ENCODE measurements at places on chromosomes 1 and 21.

DNA sequence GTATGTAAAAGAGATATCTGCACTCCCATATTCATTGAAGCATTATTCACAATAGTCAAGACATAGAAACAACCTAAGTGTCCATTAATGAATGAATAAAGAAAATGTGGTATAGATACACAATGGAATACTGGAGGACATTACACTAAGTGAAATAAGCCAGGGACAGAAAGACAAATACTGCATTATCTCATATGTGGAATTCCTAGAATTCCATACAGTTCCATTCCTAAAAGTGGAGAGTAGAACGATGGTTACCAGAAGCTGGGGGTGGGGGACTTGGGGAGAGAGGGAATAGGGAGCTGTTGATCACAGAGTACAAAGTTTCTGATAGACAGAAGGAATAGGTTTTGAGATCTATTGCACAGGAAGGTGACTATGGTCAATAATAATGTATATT, 7.4 kb downstream of the TMED5 start:
- DNase-seq: no peak

- no peak for DNase-seq
Measured at GRCh38 chr1:45216861-45217260, 10.5 kb upstream of the ZSWIM5 start.

DNA sequence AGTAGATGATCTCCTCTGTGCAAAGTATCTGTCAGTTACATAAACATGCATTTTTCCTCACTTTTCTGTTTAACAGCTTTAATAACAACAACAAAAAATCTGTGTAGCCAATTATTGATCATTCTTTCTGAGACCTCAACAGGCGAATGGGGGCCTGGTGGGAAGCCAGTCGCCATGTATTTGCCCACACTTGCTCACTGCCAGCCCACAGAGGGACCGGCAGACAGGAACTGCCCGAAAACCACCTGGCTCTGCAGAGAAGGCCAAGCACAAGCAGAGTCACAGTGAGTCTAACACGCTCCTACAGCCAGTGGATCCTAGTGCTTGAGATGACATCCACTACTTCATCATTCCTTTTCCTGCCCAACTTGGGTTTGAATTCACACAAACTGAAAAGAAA, 56.1 kb downstream of the NPHP4 start:
- no peak for DNase-seq

DNA sequence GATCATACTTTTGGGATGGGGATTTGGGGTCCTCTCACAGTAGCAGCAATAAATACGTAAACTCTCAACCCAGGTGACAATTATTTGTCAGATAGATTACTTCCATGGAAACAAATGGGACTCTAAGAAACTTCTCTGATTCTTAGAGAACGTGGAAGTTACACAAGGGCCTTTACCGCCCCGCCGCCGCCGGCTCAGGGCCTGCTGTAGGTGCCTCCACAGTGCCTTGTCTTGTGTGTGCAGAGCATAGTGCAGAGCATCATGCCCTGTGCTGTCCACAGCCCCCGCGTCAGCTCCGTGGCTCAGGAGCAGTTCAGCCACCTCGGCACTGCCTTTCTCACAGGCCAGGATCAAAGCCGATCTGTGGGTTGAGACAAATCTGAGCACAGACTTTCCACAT, 11.0 kb downstream of the ANKRD35 start:
- DNase-seq: no peak

GRCh38 chr1:47598357-47598756, 160.5 kb downstream of the FOXD2 start:
- no peak for DNase-seq

GRCh38 chr21:33419538-33420123, 16.4 kb downstream of the IFNGR2 start:
- DNase-seq: no peak

DNA sequence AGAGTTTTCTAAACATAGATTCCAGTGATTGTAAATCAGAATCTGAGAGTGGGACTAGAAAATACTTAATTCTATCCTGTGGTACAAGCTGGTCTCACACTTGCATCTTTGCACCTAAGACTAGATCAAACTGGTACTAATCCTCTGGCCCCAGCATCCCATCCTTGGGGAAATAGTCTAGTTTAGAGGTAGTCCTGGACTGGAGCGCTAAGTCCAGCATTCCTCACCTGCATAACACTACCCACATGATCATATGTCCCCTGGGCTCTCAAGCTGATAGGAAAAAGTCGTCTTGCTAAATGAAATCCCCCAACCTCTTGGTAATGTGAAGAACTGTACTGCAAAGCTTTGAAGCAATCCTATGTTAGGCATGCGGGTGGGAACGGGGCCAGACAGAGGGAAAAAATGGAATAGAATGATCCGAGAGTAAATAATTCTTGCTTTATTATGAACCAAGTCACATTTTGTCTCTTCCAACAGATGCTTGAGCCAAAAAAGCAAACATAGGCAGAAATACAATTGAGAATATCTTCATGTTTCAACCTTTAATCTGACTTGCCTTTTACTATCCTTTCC, 4.8 kb downstream of the COX20 start:
- no peak for DNase-seq

- no peak for DNase-seq
Measured at GRCh38 chr1:96989302-96989701, 267.7 kb downstream of the PTBP2 start.

- no peak for DNase-seq
Measured at GRCh38 chr1:6756457-6756856, 28.8 kb upstream of the CAMTA1 start.

- DNase-seq: no peak
Measured at GRCh38 chr1:171909711-171910110, 68.4 kb downstream of the DNM3 start.

DNA sequence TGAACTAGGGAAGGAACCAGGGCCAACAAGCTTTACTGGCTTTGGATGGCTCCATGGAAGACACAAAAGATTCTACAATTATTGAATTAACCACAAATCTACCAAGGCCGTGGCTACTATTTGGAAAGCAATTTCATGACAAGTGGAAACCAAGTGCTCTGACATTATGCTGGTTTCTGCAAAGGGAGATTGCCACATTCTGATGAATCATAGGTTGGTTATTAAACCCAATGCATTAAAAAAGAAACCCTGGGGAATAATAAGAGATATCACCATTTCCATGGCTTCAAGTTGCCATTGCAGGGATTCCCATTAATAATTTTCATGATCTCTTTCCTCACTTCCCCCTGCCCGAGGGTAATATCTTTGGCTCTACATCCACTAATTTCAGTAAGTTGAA, 359.2 kb upstream of the NCAM2 start:
- DNase-seq: no peak

DNA sequence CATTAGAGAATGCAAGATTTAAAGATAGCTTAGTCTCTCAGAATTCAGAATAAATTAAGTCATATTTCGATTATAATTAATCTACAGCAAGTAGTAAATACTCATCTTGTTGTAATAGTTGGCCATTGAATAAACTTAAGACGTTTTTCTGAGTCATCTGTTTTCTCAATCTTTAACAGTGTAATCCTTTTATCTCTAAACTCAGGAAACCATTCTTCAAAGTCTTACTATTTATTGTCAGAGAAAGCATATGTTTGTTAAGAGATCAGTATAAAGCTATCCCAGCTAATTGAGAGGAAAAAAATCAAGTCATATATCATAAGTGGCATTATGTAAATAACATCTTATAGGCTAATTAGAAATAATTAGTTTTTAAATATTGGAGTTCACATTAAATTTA, 201.2 kb upstream of the ADAMTS5 start:
- no peak for DNase-seq

- no peak for DNase-seq
Measured at GRCh38 chr1:197027359-197027758, 39.7 kb downstream of the F13B start.

DNA sequence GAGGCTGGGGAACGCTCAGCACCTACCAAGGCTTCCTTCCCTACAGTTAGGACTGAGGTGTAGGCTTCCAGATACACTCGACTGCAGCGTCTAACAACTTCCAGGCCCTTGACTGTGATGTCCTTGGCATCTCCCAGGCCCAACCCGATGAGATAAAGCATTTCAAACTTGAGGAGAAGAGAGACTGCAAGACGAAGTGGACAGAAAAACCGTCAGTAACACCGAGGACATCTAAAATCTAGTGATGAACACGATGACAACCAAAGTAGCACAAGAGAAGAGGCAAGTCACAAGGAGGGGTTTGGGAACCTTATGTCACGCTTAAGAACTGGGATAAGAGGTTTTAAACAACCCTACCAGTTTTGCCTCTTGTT, 314 bp downstream of the DPH5 start:
- no peak for DNase-seq

GRCh38 chr1:41009466-41009865, 12.1 kb downstream of the SLFNL1 start:
- no peak for DNase-seq

GRCh38 chr1:156705918-156706656, 704 bp upstream of the CRABP2 start:
- peak; percentile 17 for DNase-seq

DNA sequence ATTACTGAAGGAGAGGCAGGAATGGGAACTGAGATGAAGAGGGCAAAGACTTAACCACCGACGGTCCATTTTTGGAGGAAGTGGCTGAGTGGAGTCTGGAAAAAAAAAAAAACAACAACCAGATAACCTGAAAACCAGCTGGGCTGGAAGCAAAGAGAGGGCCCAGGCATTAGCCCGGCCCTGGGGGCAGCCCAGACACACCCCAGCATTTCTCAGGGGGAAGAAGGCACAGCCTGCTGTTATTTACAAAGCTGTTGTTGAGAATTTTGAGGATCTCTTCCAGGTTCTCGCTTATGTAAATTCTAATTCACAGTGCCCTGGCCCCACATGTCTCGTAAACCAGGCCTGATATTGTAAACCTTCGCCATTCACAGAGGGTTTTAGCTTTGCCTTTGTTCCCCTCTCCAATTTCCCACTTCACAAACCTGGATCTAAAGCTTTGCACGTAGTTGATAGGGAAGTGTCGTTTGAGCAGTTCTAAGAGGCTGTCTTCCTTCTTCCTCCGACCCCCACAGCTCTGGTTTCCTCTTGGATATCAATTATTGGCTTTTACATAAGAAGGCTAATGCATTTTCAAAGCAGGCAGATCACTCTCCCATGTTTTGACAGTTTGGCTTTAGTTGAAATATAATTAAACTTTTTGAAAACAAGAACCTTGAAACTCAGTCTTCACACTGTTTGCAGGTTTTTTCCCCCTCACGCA, 161.8 kb upstream of the IRF2BP2 start:
- no peak for DNase-seq

DNA sequence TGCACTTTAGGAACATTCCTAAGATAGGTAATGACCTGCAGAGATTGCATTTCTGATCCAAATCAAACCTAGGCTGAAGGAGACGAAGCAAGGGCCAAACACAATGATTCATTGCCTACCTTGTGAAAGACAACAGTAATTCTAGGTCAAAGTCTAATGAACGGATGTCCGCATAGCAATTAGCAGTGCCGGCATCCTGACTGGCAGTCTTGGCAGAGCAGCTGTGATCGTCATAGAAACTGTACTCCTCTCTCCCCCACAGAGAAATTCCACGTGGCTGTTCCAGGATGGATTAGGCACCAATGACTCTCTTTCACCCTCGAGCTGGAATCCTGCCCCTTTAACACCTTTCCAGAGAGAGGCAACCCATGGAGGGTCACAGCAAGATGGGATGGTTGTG, 28.9 kb upstream of the VAV3 start:
- no peak for DNase-seq

- DNase-seq: no peak
Measured at GRCh38 chr1:93845538-93846205, 33.3 kb downstream of the DNTTIP2 start.

DNA sequence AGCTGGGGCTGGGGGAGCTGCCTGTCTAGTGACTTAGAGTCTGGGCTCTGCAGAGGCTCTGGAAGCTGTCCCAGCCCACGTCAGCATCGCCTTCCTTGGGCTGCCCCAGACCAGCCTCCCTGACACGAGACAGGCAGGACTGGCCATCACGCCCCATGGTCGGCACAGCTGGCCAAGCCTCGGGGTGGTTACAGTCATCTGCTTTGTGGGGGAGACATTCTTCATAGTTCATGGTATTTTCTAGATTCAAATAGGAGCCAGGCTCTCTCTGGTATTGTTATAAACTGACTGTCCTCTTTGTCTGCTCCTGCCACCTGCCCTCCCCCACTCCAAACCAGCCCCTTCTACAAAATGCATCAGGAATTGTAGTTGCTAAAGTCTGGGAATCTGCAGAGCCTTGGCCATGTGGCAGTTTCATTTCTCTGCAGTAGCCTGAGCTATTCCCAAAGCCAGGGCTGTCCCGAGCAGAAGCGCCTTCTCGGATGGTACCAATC, 29.4 kb downstream of the OLFML2B start:
- peak; percentile 24 for DNase-seq

GRCh38 chr21:41717573-41718330, 49.1 kb downstream of the RIPK4 start:
- no peak for DNase-seq

DNA sequence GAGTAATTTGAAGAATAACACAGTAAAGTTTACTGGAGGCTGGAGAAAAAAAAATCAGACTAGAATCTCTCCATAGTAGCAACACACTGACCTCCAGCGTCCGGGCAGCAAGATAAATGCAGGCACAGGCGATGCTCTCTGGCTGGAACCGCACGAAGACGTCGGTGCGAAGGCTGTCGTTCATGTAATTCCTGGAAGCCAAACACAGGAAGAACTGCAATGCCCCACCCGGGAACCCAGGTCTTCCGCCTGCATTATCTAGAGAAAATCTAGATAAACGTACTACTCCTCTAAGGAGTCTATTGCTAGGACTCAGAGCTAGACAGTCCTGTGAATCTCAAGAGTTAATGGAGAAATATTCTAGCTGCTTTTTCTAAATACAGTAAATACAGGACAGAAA, 8.5 kb downstream of the CCNL2 start:
- DNase-seq: no peak

GRCh38 chr1:203456577-203456976, 19.0 kb upstream of the PRELP start:
- no peak for DNase-seq

DNA sequence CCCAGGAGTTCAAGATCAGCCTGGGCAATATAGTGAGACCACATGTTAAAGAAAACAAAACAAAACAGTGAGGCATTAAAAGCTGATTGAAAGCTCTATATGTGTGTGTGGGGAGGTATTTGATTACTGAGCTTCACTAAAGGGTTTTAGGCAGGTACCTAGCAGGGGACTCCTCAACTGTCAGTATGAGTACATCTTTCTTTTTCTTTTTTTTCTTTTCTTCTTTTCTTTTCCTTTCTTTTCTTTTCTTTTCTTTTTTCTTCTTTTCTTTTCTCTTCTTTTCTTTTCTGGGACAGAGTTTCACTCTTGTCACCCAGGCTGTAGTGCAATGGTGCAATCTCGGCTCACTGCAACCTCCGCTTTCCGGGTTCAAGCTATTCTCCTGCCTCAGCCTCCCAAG, 8.5 kb upstream of the MYCL start:
- DNase-seq: no peak

- DNase-seq: no peak
Measured at GRCh38 chr1:54959241-54959640, 21.2 kb upstream of the TMEM61 start.

- no peak for DNase-seq
Measured at GRCh38 chr1:244815600-244816099, 19.8 kb upstream of the COX20 start.

- no peak for DNase-seq
Measured at GRCh38 chr21:34687065-34687464, 18.3 kb downstream of the CLIC6 start.

Measured in anterior cingulate cortex (tissue), 58 donors.